HTR-8/SVneo (cell line): ENCODE measurements at places on chromosomes 13 and 19.

- no peak for DNase-seq
These were observed 198.0 kb downstream of the ZNF536 start for GRCh38 chr19:30570194-30570593.

DNA sequence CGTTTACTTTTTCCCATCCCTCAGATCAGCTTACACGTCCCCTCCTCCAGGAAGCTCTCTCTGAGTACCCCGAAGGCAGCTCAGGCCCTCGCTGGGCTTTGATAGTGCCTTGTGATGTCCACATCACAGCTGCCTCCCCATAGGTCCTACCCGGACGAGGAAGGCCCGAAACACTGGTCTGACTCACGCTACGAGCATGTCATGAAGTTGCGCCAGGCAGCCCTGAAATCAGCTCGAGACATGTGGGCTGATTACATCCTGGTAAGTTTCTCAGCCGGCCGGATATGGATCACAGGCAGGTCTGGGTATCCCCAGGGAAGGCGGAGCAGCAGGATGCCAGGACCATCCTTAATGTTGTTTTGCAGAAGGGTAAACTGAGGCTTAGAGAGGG lies 4.8 kb downstream of the COLGALT1 start:
- DNase-seq = peak; percentile 96

DNA sequence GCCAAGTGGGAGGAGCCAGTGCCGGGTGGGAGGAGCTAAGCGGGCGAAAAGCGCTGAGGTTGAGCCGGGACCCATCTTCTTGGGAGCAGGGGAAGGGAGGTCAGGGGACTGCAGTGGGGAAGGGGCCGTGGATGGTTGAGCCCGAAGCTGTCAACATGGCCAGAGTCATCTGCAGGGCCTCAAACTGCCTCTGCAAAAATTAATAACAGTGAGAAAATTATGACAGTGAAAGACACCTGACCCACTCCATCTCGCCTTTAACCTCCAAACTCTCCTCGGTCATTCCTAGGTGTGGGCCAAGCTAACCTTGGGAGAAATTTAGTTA lies 30.1 kb downstream of the ZNF557 start:
- no peak for DNase-seq

DNA sequence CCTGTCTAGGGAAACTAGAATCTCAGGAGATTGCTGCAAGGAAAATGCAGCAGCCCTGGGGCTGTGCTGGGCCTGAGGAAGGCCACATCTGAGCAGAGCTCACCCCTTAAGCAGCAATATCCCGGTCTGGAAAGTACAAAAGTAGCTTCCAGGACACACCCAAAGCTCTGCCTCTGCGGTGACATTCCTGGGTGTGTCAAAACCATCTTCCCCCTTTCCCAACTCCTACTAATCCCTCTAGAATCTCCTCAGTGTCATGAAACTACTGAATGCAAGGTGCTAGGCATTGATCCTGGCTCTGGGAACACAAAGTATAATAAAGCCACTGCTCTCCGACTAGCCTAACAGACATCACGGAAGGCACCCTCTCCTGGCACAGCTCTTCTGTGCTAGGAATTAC lies 5.0 kb downstream of the PBX4 start:
- DNase-seq = no peak

DNA sequence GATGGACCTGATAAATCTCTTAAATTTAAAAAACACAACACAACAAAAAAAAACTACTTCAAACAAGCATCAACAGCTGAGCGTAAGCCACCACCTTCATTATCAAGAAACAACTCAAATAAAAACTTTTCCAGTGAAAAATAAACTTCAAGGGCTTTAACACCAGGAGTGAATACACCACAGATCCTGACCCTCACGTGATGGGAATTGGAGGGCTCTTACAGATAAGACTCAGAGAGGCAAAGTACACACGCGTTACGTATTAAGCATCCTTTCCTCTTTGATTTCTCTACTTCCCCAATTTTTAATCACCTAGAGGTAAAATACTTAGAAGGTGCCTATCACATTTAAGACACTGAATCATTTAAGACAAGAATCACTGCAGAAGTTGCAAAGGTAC lies 573 bp upstream of the STARD13 start:
- DNase-seq = no peak

DNA sequence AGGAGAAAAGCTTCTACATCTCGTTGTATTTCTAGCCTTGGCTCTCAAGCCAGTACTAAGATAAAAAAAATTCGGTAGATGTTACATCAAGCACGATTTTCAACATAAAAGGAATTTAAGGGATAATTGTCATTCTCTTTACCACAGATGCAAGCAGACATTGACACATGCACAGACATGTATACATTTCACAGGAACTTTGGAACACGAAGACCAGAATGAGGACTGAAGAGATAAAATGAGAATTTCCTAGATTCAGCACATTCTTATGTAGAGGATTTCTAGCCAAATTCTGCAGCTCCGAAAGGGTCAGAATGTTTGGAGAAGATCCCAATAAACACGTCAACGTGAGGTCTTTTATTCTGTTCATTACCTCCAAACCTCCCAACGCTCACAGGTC lies 284.5 kb upstream of the ARGLU1 start:
- DNase-seq = no peak

- DNase-seq = no peak
These were observed 2.3 kb downstream of the TBXA2R start for GRCh38 chr19:3604227-3604986.

GRCh38 chr19:17830567-17831418 lies 9.5 kb upstream of the INSL3 start:
- DNase-seq = peak; percentile 80

- DNase-seq = no peak
These were observed 10.4 kb upstream of the KLK14 start for GRCh38 chr19:51093101-51093500.

DNA sequence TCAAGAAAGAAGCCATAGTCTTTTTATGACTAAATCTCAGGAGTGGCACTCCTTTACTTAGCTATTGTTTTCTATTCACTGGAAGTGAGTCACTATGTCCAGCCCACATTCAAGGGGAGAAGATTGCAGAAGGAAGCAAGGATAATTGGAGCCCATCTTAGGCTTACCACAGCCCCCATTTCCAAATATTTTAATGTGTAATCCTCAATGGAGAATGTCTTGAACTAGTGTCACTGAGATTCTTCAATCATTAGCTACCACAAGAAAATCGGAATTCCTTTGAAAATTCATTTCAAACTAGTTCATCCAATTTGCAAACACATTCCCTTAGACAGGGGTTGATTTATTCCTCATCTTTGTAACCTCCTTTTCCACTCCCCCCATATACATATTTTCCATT lies 84.7 kb downstream of the DLEU7 start:
- DNase-seq = no peak

GRCh38 chr13:88656751-88657150 lies 985.6 kb downstream of the SLITRK5 start:
- DNase-seq = no peak

- no peak for DNase-seq
These were observed 964 bp downstream of the PAK4 start for GRCh38 chr19:39126312-39127187.

DNA sequence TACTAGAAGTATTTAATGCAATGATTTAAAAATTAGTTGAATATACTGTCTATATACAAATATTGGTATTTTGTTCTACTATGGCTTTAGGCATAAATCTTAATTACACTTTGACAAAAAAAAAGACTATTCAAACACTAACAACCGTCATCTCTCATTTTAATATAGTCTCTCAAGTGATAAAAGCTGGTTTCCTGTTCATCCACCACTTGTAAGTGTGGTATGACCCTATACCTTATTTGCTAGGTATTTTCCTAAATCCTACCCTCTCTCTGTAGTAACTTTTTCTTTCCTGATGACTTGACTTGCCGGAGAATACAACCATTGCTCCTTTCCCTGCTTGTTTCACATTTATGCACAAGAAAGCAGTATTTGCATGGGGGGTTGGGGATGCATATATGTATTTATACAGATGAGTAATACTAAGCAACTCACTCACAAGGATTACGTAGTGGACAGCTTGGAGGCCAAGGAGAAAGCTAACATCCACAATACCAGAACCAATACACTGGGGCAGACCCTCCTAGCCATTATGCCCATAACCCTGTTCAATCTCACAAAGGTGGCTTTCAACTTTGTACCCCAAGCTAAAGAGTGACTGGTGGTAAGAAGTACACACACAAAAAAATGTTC lies 12.7 kb upstream of the EFNB2 start:
- DNase-seq = no peak

- no peak for DNase-seq
These were observed 9.5 kb upstream of the KLK14 start for GRCh38 chr19:51091895-51092873.

DNA sequence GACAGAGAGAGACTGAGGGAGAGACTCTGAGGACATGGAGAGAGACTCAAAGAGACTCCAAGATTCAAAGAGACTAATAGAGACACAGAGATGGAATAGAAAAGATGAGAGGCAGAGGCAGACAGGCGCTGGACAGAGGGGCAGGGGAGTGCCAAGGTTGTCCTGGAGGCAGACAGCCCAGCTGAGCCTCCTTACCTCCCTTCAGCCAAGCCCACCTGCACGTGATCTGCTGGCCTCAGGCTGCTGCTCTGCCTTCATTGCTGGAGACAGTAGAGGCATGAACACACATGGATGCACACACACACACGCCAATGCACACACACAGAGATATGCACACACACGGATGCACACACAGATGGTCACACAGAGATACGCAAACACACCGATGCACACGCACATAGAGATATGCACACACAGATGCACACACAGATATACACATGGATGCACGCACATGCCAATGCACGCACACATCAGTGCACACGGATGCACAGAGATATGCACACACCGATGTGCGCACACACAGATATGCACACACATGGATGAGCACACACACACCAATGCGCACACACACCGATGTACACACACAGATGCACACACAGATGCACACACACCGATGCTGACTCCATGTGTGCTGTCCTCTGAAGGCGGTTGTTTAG lies 3.3 kb upstream of the F10 start:
- no peak for DNase-seq

- DNase-seq = no peak
These were observed 47.4 kb downstream of the FLT3 start for GRCh38 chr13:28052945-28053344.

DNA sequence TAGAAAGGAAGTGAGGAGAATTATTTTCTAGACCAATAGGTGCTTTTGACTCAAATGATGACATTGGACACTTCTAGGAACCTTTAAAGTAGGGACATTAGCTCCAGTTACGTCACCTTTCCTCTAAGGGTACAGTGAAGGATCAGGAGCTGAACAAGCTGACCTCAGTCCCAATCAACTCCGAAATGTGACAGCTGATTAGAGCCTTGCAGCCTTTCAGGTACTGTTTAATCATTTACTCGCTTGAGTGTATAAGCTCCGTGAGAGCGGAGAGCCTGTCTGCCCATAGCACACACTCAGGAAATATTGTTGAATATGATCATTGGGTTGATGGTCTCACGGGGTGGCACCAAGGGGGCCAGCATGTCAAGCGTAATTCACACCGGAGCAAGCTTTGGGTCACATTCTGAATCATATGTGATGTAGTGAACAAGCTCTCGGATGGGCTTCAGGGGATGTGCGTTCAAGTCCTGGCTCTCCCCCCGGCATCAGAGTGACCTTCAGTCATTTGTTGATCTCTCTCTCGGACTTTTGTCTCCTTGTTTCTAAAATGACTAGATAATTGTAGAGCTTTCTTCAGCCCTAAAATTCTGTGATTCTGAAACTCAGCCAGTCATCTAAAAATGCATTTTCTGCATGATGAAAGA lies 141.9 kb downstream of the ZIC5 start:
- DNase-seq = no peak

GRCh38 chr13:32354040-32354439 lies 38.7 kb downstream of the BRCA2 start:
- DNase-seq = no peak

DNA sequence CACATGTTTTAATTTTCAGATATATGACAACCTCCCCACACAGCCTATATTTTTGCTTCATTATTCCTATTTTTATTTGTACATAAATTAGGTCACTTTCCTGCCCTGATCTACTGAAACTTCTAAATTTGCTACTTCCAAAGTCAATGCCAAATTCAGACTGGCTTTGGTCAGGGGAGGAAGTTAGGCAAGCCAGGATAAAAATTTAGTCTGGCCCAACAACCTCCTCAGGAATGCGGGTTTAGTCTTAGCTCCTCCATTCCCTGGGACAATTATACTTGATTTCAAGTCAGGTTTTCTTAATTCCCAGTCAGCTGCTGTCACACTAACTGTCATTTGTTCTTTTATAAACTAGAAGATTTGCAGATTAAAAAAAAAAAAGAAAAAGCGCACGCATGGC lies 84.3 kb downstream of the TM9SF2 start:
- DNase-seq = no peak

DNA sequence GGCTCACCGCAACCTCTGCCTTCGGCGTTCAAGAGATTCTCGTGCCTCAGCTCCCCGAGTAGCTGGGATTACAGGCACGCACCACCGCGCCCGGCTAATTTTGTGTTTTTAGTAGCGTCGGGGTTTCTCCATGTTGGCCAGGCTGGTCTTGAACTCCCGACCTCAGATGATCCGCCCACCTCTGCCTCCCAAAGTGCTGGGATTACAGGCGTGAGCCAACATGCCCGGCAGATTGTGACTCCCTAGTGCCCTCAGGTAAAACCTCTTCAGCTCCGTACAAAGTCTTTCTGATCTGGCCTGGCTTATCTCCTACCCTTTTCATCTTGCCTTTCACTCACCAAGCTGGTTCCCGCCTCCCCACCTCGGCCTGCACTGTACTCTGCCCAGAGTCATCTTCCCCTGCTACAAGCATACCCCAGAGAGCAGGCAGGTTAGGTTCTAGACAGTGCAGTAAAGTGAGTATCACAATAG lies 15.0 kb downstream of the BICRA start:
- DNase-seq = no peak

- no peak for DNase-seq
These were observed 37.3 kb downstream of the NFIC start for GRCh38 chr19:3403489-3404323.

GRCh38 chr13:113889467-113889866 lies 25.6 kb upstream of the GAS6 start:
- no peak for DNase-seq

- no peak for DNase-seq
These were observed 86.9 kb upstream of the GPR183 start for GRCh38 chr13:99393791-99394735.

DNA sequence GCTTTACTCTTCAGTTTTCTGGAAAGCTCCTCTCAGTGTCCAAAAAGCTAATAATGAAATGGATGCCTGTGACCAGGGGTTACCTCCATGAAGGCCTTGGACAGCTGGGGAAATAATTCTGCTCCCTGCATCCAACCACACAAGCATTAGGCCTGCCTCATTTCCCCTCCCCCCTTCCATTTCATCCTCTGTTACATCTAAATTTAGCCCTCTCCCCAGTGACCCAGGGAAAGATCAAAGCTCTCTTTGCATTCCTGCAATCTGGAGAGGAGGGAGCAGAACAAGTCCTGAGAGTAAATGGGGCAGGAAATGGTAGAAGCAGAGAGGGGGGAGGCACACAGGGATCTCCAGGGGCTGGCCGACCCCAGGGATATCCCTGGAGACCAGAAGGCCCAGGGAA lies 452.7 kb downstream of the TSHZ3 start:
- DNase-seq = no peak

GRCh38 chr19:17528610-17529009 lies 17.2 kb downstream of the PGLS start:
- DNase-seq = no peak
